T follicular helper cell (primary cell): ENCODE measurements at places on chromosomes 16 and 17.

DNA sequence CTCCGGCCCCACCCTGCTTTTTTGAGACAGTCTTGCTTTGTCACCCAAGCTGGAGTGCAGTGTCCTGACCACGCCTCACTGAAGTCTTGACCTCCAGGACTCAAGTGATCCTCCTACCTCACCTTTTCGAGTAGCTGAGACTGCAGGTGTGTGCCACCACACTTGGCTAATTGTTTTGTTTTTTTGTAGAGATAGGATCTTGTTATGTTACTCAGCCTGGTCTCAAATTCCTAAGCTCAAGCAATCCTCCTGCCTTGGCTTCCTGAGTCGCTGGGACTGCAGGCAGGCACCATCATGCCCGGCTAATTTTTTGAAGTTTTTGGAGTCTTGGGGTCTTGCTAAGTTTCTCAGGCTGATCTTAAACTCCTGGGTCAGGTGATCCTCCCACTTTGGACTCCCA is 206.7 kb downstream of the SHISA9 start:
- DNase-seq: no peak

GRCh38 chr17:61478026-61478789 is 26.0 kb downstream of the TBX4 start:
- DNase-seq: no peak

GRCh38 chr16:63287401-63287800 is 1251.2 kb upstream of the CDH8 start:
- no peak for DNase-seq

DNA sequence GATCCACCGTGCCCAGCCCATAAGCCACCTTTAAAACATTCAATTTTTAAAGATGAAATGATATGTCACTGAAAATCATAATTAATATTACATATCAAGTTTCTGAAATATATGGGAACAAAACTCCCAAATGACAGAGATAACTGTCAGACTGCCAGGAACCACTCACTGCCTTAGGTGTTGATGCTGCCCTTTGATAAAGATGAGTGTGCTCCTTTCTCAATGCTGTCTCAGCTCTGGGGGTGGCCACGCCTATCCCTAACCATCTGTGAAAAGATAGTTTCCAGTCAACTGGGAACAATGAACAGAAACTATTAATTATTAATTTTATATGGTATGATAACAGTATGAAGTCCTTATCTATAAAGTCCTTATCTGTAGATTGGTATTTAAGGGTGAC is 177.7 kb downstream of the MYO1D start:
- no peak for DNase-seq

DNA sequence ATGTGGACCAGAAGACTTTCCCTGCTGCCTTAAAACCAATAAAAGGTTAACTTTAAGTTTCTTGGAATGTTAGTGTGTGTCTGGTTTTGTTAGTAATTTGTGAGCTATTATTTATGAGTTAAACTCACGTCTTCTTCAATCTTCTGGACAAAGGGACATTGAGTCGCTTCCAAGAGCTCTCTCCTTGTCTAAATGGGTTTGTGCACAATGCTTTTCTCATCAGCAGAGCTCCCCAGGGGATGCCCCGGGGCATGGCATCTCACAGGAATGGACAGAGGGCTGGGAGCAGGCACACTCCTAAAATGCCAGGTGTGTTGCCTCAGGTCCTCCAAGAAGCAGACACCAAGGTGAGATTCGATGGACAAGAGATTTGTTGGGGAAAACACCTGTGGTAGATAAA is 90.5 kb downstream of the RGS9 start:
- DNase-seq: no peak

GRCh38 chr16:89711601-89712273 is 9.0 kb downstream of the VPS9D1 start:
- DNase-seq: peak; percentile 57

- no peak for DNase-seq
Measured at GRCh38 chr16:22734368-22734767, 79.6 kb upstream of the HS3ST2 start.

- no peak for DNase-seq
Measured at GRCh38 chr16:87252269-87252970, 64.8 kb downstream of the C16orf95 start.

DNA sequence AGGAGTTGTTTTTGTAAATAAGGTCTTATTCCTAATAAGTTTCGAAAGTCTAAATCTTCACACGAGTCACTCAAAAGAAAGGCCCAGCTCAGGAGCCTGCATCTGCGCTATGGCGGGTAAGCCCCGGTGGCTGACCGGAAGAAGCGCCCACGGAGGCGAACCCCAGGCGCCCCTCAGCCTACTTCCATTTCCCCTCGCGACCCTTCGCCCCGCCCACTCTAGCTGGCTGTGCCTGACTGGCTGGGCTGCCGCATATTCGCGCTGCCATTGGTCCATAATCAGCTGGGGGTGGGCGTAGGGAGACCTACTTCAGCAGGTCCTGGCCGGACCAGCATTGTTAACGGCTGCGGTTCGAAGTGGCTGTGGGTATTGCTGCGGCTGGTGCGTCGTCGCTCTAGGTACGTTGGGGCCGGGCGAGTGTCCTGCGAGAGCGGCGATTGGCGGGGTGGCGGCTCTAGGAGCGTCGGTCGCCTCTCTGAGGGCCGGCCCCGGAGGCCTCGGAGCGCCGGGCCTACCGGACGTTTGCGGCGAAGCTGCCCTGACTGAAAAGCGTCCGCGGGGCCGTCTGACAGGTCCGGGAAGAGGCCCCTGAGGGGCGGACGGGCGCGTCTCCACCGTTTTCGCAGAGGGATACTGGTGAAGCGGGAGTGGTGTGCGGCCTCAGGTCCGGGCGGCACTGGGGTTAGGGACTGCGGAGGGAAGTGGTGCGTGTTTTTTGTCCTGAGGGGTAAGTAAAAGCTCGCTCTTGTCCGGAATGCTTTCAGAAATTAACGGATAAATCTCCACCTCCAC is at the start of gene ATF7IP2:
Gene ATF7IP2, plus strand, starts transcription at position 337 of the 792 bp plus-strand sequence. CDS start 44,560 bp downstream, outside the sequence.
- peak; percentile 72 for DNase-seq

- DNase-seq: no peak
Measured at GRCh38 chr17:29583324-29584248, 5.9 kb downstream of the GIT1 start.

GRCh38 chr16:20768121-20768520 is 4.3 kb downstream of the ACSM3 start:
- DNase-seq: no peak

DNA sequence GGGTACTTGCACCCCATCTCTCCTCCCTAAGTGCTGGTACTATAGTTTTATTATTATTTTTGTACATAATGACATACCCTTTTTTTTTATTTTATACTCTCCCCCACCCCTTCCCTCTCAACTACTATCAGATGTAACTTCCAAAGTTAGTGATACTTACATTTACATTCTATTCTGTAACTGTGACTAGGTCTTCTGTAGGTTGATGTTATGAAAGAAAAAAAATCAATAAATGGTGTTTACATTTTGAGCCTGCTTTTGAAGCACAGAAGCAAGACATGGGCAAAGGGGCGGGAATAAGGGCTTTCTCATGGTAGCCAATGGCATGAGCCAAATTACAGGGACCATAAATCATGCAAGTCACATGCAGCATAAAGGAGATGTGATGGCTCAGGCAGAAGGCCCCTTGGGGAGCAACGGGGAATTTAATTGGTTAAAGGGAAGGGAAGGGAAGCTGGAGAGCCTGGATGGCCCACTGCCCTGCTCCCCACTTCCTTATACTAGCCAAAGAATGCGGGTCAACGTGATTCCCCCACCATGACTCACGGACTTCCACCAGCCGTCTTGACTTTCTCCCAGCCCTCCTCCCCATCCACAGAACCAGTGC is 2.4 kb upstream of the ACSF2 start:
- no peak for DNase-seq

DNA sequence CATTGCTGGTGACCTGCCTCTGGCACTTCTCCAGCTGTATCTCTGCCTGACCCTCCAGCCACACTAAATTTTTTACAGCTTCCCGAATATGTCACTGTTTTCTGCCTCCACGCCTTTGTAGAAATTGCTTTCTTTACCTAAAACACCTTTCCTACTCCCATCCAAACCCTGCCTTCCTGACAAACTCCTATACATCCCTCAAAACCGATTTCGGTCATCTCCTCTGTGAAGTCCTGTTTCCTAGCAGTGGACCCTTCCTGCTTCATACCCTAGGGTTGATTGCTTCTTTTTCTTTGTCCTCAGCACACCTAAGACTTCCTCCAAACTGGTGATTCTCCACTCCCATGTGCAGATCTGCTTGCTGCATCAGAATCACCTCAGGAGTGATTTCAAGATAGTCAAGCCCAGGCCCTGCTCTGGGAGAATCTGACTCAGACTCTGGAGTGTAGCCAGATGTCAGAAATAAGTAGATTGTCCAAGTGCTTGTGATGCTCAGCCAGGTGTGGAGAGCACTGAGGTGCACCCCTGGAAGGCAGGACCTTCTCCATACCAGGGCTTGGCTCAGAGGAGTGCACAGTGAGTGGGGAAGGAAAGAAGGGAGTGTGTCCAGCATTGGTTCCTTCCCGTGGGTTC is 184.2 kb downstream of the COPRS start:
- DNase-seq: no peak

- no peak for DNase-seq
Measured at GRCh38 chr17:73341350-73342049, 29.7 kb upstream of the CDC42EP4 start.

DNA sequence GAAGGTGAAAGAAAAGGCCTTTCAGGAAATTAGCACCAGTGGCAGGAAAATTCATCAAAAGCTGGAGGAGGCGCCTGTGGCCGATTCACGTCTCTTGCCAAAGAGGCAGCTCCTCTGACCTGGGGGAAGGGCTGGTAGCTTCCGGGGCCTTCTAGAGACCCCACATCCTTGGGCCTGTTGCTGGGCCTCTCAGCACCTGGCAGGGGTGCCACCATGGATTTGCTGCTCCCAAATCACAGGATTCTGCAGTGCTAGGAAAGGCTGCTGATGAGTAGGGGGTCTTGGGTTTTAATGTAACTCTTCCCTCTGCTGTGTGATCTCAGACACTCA is 11.6 kb upstream of the CBFB start:
- no peak for DNase-seq

- no peak for DNase-seq
Measured at GRCh38 chr17:76820039-76820438, 48.2 kb upstream of the MGAT5B start.

DNA sequence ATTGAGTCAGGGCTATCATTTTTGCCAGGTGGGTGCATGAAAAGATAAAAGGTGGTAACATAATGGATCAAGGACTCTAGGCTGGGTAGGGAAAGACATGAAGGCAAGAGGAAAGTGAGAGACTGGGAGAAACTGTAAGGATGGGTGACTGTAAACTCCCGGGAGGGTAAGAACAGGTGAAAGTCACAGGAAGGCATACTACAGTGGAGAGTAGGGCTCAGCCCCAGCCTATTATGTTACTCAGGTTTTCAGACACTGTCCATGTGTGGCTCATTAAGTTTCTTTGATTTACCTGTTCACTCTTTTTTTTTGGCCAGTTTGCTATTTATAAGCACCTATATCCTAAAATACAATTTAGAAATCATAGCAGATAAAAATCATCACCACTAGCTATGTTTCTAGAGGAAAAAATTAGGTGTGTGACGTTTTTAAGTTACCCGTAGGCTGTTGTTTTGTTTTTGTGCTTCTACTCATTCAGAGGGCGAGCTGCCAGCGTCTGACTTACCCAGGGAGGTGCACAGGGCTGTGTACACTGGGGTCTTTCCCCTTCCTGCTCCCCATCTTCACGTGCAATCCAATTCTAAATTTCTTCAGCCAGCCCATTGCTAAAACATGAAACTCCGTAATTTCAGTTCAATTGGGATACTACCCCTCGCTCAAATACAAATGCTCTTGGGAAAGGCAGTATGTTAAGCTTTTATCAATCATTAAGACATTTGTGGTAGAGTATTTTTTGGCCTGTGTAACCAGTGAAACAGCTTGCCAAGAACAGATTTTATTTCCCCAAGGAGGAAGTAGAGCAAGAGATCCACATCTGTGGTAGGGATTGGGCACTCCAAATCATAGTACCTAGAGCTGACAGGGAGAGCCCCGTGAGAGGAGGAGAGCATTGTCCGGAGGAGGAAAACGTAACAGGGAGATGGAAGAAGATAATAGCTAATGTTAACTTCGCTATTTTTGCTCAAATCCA is 21.7 kb upstream of the VWA3A start:
- DNase-seq: no peak

GRCh38 chr16:57231821-57232350 is 13.2 kb upstream of the ARL2BP start:
- DNase-seq: no peak

- peak; percentile 43 for DNase-seq
Measured at GRCh38 chr17:81514739-81515529, 2.3 kb upstream of the ACTG1 start.

GRCh38 chr17:60352569-60352968 is 39.4 kb downstream of the USP32 start:
- DNase-seq: no peak

DNA sequence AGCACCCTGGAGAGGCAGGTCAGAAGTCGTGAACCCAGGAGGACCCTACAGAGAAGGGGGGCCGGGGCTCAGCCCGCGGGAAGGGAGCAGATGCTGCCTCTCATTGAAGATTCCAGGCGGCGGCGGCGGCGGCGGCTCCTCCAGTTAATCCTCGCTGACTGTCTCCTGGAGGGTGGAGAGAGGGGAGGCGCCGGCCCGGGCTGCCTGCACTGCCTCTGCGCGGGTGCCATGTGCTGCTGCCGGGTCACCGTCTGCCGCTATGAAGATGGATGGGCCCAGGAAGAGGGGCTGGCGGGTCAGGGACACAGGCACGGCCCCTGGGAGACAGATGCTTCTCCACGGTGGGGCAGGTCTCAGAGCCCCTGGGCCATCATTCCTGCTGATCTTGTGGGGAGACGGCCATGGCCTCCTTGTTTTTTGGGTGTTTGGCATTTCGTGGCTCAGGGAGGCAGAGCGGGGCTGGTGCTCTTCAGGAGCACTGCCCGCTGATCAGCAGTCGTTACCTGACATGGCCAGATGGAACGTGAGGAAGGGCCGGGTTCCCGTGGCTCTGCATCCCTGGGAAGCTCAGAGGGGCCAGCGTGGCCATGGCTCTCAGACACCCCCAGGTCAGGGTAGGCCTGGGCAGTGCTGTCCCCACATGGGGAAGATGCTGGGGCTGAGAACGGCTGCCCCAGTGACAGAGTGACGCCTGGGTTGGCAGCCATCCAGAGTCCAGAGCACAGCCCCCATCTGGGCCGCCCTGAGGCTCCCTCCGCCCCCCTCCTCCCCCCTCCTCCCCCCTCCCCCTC is 36.1 kb downstream of the GINS2 start:
- DNase-seq: no peak

GRCh38 chr17:66747578-66748275 is 87.2 kb upstream of the CACNG5 start:
- no peak for DNase-seq

- DNase-seq: no peak
Measured at GRCh38 chr17:29546830-29547229, 20.0 kb downstream of the ABHD15 start.

GRCh38 chr17:41528959-41529353 is 848 bp upstream of the KRT19 start:
- DNase-seq: no peak
